ENCODE measurements at places on chromosomes 4 and X.

GRCh38 chr4:73066928-73067327 lies 2.6 kb downstream of the COX18 start:
- DNase-seq = no peak

GRCh38 chr4:6781561-6781960 lies 966 bp upstream of the KIAA0232 start:
- DNase-seq = no peak

DNA sequence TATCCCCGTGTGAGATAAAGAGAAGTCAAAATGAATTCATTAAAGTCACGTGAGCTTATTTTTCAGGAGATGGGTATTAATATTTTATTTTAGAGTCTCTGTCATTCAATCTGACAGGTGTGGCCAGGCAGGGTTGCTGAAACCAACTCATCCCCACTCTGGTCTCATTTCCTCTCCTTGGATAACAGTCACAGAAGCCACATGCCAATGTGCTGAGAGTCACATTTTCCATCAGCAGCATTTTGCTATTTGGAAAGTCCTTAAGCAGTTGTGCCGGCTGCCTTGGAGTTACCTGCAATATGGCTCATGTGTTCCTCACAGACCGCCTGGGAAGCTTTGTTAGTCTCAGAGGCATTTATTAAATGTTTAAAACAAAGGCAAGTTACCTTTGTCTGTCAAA lies 302.3 kb downstream of the DCHS2 start:
- DNase-seq = no peak

GRCh38 chrX:45628041-45628440 lies 427.4 kb upstream of the DIPK2B start:
- DNase-seq = no peak

- DNase-seq = no peak
Observed at GRCh38 chrX:65750674-65751469, 83.4 kb downstream of the MSN start.

Data from type B pancreatic cell (in vitro differentiated cells).